Activated CD8-positive, alpha-beta memory T cell treated with anti-CD3 and anti-CD28 coated beads for 1 hour (primary cell): ENCODE measurements at places on chromosomes 1 and 21.

GRCh38 chr1:35633547-35633946 is 7.8 kb downstream of the PSMB2 start:
- DNase-seq, result no peak

DNA sequence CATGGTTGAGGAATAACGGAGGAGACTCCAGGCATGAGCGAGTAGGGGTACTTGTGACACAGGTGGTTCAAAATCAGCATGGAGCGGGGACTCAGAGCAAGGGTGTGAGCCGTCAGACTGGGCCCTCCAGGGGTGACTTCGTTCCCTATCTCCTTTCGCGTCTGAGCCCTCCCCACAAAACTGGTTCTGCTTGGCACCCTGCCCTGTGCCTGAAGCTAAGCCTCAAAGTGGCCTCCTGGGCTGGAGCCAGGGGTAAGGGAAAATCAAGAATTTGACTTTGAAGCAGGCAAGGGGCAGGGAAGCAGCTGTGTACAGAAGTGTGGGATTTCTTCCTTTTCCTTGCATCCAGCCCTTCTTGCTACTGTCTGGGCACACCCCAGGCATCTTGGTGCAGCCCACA is 331.5 kb upstream of the AJAP1 start:
- DNase-seq, result no peak

DNA sequence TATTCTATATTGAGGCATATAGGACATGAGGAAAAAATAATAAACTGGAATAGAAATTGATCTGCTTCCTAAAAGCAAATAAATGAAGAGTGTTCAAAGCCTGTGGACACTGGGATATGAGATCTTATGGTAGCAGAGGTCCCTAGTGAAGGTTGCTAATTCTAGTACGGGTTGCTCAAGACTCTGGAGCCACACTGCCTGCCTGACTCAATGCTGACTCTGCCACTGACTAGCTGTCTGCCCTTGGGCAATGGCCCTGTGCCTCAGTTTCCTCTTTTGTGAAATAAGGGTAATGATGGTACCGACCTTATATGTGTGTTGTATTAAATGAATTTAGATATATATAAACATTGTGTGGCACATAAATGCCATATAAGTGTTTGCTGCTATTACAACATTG is 59.0 kb upstream of the C1orf53 start:
- no peak for DNase-seq

DNA sequence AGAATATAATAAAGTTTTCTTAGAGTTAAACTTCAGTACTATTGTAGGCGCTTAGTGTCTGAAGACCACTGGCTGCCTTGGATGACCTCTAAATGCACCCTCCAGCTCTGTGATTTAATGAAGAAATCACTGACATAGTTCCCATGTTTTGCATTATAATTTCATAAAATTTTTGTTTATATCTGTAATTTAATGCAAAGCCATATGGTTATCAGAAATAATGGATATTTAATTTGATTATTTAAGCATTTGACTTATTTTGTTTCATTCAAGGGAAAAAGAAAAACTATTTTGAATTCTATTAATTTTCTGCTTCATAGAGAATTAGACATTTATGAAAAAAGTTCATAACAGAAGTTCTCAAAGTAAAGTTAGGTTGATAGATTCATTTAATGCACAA is 18.6 kb downstream of the CRB1 start:
- DNase-seq, result no peak

DNA sequence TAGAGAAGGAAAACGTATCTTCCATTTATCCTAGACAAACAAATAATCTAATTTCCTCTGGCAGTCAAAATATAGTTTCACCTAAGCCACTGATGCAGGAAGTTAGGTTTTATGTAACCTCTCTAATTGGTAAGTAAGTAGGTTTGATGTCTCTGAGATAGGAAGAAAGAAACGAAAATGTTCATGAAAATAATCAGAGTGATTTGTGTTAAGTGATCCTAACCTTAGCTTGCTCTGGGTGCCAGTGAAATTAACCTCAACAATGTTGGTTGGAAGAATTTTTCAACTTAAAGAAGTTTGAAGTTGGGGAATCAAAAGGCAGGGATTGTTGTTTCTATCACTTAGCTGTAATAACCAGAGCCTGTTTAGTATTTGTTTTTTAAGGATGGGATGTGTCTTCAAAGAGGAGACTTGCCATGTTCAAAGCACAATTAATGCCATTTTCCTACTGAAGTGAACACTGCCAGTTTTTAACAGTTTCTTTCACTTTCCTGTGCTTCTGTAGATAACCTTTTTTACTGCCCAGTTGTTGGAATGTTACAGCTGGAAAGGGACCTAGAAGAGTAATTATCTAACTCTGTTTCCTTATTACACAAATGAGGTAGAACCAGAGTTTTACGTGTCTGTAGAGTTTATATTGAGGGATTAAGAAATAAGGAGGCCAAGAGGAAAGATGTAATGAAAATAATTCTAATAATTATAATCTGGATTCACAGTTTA is 18.4 kb downstream of the HIPK1 start:
- DNase-seq, result no peak

GRCh38 chr1:86906419-86906818 is 7.5 kb downstream of the SELENOF start:
- DNase-seq, result no peak

- peak; percentile 81 for DNase-seq
Measured at GRCh38 chr1:154973344-154974101, 958 bp upstream of the CKS1B start.

DNA sequence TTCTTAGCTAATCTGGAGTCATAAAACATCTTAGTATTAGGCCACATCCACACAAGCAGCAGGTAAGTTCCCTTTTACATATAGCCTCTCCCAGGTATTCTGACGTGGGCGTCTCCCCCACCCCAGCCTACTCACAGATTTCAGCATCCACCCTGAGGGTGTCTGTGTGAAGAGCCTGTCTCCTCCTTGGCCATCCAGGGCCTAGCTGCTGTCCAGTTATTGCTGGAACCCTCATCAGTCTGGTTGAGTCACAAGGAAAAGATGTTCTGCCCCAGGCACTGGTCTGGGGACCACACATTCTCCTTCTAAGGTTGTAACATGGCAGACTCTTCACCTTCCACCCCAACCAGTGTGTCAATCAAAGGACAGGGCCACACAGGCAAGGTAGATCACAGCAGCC is 57.6 kb downstream of the ETS2 start:
- DNase-seq, result no peak

GRCh38 chr1:229952670-229953520 is 114.1 kb upstream of the GALNT2 start:
- DNase-seq, result no peak

- DNase-seq, result no peak
Measured at GRCh38 chr1:156376958-156377919, 8.2 kb downstream of the RHBG start.

- no peak for DNase-seq
Measured at GRCh38 chr1:101613546-101613945, 376.7 kb downstream of the S1PR1 start.

- no peak for DNase-seq
Measured at GRCh38 chr1:174398246-174398645, 49.5 kb upstream of the GPR52 start.

GRCh38 chr1:173409613-173410012 is 67.5 kb upstream of the PRDX6 start:
- DNase-seq, result no peak

GRCh38 chr1:228333739-228334115 is 72.9 kb downstream of the TRIM11 start:
- no peak for DNase-seq

- DNase-seq, result no peak
Measured at GRCh38 chr1:231959225-231959884, 332.8 kb downstream of the DISC1 start.

DNA sequence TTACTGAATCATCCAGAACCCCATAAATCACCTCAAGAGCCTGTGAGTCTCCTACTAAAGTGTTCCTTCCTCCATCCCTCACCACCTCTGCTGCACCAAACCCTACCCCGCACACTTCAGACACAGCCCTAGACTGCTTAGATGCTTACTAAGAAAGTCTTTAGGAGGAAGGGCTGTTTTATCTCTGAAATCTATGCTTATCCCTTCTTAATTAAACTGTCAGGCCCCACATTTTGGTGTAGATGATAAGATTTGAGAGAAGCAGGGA is 216.8 kb upstream of the SGIP1 start:
- no peak for DNase-seq

DNA sequence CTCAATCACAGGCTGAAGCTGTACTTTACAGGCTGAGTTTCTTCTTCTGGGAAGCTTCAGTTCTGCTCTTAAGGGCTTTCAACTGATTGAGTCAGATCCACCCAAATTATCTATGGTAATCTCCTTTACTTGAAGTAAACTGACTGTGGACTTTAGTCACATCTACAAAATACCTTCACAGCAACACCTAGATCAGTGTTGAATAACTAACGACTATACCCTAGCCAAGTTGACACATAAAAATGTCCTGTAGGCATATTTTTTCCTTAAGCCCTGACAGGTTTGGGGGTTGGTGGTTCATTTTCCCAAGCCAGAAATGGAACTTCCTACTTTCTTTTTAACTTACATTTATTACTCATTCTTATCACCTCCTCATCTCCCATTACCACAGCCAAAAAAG is 42.9 kb upstream of the PRKACB start:
- DNase-seq, result no peak

- no peak for DNase-seq
Measured at GRCh38 chr1:100009458-100009857, 39.7 kb downstream of the SLC35A3 start.

GRCh38 chr1:117656202-117656641 is 50.4 kb downstream of the TENT5C start:
- DNase-seq, result peak; percentile 42

DNA sequence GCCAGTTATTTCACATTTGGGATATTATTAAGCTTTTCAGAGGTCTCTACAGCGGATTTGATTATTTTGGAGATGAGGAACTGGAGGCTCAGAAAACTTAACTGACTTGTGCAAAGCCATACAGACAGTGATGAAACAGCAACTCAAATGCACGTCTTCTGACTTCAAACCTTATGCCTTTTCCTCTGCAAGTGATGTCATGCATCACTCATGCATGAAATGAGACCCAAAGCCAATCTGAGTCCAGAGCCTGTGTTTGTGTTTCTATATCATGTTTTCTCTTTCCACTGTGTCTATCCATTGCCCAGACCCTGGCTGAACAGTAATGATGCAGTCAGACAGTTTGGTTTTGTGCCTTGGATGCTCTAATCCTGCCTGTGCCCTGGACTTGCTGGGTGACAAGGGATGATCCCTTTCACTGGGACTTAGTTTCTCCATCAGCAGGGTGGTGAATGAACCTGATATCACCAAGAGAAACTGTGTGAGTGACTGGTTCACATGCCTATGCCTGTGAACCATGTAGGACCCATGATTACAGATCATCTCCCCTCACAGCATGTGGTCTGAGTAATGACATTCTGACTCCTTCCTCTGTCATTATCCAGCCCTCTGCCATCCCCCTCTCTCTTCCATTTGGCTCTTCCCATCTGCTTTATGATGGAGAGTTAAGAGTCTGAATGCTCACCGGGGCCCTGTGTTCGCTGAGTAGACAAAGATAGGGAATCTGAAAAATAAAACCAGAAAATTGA is 33.4 kb downstream of the SLAMF6 start:
- no peak for DNase-seq

GRCh38 chr1:181062836-181063428 is 25.6 kb upstream of the IER5 start:
- no peak for DNase-seq

DNA sequence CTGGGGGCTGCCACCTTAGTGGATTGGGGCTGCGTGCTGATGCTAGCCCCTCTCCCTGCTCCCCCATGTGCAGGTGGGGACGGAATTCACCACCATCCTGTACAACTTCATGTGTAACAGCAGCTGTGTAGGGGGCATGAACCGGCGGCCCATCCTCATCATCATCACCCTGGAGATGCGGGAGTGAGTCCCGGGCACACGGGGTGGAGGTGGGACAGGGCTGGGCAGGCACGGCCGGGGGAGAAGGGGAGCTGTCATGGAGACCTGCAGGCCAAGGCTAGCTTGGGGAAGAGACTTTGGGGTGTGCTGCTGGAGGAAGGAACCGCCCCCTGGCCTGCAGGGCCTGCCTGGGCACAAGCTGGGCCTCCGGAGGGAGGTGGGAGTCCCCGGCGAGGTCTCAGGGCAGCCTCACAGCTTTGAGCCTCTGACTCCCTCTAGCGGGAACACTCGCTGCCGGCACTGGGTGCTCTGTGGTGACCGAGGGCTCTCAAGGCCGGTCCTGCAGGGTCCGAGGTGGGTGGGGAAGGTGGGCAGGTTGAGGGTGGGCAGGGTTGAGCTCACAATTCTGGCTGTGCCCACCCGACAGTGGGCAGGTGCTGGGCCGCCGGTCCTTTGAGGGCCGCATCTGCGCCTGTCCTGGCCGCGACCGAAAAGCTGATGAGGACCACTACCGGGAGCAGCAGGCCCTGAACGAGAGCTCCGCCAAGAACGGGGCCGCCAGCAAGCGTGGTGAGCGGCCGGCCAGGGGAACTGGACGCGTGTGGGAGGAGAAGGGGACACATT is 25.0 kb upstream of the CCDC27 start:
- no peak for DNase-seq
